Fibroblast of skin of right quadriceps (primary cell): ENCODE measurements at places on chromosomes 11 and 22.

DNA sequence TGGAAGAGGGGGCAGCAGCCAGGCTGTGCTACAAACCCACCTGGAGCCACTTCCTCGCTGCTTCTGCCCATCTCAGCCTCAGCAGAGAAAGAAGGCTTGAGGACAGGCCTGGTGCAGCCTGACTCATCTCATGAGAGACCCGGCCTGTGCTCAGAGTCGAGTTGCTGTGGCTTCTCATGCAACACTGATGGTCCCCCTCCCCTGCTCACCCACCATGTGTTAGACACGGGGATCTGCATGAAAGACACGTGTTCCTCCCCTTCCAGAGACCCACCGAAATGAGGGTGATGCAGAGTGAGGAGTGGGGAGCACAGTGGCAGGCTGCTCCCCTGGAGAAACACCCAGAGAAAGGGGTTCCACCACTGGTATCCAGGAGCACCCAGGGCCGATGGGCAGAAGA, 15.0 kb downstream of the RTN4R start:
- DNase-seq: no peak

GRCh38 chr22:21823740-21824444, 43.6 kb downstream of the MAPK1 start:
- no peak for DNase-seq

DNA sequence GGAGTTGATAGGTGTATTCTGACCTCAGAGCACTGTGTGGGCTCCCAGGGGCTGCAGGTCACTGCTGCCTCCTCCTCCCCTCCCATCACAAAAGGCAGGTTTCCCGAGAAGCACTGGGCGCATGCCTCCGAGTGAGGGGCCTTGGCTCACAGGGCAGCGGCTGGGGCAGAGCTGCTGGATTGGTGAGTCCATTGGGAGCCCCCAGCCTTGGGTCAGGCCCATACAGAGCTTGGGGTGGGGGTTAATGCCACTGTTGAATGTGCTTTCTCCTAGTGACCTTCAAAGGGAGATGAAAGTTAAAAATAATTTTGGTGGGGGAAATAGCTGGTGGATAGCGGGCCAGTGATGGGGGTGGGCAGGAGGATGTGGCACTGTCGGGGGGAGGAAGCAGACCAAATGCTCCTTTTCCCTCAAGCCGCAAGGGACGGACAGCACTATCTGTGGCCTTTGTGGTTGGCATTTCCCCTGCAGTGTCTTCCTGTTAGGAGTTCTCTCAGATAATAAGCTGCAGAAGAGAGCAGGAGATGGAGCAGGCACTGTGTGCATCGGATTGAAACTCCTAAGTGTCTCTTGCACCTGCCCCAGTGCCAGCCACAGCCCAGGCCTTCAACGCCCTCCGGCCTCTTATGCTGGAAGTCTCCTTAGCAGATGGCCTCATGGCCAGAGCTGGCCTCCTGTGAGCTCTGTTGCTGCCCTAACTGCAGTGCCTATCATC, 3.2 kb downstream of the TUBA8 start:
- no peak for DNase-seq

- no peak for DNase-seq
Observed at GRCh38 chr22:22750335-22751042, 106.1 kb downstream of the GGTLC2 start.

- no peak for DNase-seq
Observed at GRCh38 chr11:107224836-107225235, 206.6 kb upstream of the GUCY1A2 start.

- no peak for DNase-seq
Observed at GRCh38 chr11:45470794-45471167, 184.6 kb upstream of the SYT13 start.

- no peak for DNase-seq
Observed at GRCh38 chr11:12026331-12027211, 18.1 kb upstream of the DKK3 start.

- no peak for DNase-seq
Observed at GRCh38 chr22:40250608-40251007, 72.9 kb downstream of the TNRC6B start.

- DNase-seq: peak; percentile 26
Observed at GRCh38 chr22:40635043-40635939, 1.2 kb downstream of the MRTFA start.

GRCh38 chr22:41367680-41368542, 13.8 kb upstream of the TEF start:
- peak; percentile 25 for DNase-seq

- no peak for DNase-seq
Observed at GRCh38 chr11:125073616-125074483, 10.7 kb downstream of the SLC37A2 start.

GRCh38 chr22:17077255-17077654, 7.5 kb upstream of the IL17RA start:
- DNase-seq: peak; percentile 90

DNA sequence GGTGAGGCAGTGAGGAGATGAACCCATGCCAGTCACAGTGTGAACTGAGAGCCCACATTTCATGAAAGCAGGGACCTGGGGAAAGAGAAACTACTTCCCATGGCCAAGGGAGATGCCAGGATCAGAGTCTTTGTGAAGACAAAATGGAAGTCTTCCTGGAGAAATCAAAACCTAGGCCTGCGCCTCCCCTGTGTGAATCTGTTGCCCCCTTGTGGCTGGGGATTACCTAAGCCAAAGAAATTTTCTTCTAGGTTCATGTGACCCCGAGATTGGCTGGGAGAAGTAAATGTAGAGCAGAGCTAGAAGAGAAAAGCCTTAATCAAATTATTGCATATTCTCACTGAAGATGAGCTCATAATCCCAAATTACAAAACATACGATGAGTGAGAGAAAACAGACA, 1075.3 kb downstream of the TBC1D22A start:
- peak; percentile 21 for DNase-seq

GRCh38 chr11:63459586-63459985, 31.4 kb downstream of the PLAAT5 start:
- no peak for DNase-seq

- no peak for DNase-seq
Observed at GRCh38 chr22:41481925-41482318, 13.0 kb downstream of the ACO2 start.

DNA sequence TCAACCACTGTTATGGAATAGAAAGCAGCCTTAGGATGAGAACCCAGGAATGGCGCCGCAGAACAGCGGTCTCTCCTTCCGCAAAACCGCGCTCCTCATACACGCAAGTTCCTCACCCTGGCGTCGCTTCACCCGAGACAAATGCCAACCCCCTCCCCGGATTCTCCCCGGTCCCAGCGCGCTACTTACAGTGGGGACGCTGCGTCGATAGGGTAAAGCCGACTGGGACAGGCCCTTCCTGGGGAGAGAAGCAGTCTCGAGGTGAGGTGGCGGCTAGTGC, 287 bp downstream of the RPS13 start:
- DNase-seq: no peak

- no peak for DNase-seq
Observed at GRCh38 chr11:108226036-108226435, 3.2 kb downstream of the ATM start.

GRCh38 chr11:75148436-75148983, 2.4 kb upstream of the SLCO2B1 start:
- DNase-seq: no peak

- DNase-seq: peak; percentile 43
Observed at GRCh38 chr22:19109198-19110063, 12.8 kb downstream of the DGCR2 start.

GRCh38 chr11:125070699-125071254, 7.7 kb downstream of the SLC37A2 start:
- peak; percentile 23 for DNase-seq

GRCh38 chr11:72958791-72959190, 144.6 kb downstream of the ATG16L2 start:
- DNase-seq: peak; percentile 48

DNA sequence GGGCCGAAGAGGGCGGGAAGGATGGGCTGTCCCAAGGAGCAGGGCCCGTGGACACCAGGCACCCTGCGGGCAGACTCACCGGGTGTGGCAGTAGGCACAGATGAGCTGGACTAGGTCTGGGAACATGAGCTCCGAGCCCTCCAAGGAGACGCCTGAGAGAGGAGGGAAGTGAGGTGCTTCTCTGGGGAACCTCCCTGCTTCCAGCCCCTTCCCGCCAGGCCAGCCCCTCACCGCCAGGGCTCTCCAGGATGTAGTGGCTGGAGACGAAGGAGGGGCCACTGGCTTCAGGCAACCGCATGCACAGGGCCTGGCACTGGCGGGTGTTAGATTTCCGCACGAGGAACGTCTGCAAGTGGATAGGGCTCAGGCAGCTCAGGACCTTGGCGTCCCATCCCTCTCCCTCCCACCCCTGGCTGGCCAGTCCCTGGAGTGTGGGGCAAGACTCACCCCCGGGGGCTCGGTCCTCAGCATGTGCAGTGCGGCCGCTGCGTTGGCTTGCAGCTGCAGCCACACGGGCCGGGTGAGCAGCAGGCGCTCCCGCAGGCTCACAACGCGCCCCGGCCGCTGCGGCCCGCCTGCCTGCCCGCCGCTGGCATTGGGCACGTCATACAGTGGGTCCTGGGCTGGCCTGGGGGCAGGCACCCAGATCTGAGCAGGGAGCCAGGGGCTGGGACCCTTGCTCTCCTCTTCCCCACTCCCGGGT, 552 bp downstream of the RIN1 start:
- peak; percentile 55 for DNase-seq

- DNase-seq: no peak
Observed at GRCh38 chr11:65569164-65569972, 909 bp upstream of the ZNRD2 start.

GRCh38 chr11:11035331-11035730, 177.5 kb upstream of the ZBED5 start:
- no peak for DNase-seq

- no peak for DNase-seq
Observed at GRCh38 chr22:31243339-31244045, 31.4 kb downstream of the LIMK2 start.

DNA sequence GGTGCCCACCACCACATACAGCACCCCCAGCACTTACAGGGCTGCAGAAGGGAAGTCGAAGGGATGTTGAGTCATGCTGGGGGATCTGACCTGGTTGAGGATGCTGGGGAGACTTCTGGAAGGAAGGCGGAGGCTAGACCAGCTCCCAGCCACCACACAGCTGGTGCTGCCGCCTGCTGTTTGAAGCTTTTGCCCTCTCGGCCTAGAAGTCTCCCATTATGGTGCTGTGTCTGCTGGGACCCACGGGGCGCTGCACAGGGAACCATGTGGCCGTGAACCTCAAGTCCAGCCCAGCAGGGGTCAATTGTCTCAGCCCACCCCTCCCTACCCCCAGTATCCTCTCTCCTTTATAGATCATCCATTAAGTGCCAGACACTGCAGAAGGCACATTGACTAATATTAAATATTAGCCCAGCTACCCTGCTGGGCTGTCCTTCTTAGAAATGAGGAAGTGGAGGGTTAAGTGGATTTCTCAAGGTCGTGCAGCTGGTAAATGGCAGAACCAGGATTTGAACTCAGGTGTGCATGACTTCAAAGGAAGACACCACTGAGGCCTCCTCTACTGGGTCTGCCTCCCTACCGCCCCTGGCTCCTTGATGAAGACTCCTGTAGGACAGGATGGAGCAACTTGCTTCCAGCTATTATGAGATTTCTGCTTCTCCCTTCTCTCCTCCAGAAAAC, 49.7 kb downstream of the CYTH4 start:
- DNase-seq: no peak

- peak; percentile 18 for DNase-seq
Observed at GRCh38 chr22:46180370-46181137, 30.2 kb downstream of the PPARA start.

DNA sequence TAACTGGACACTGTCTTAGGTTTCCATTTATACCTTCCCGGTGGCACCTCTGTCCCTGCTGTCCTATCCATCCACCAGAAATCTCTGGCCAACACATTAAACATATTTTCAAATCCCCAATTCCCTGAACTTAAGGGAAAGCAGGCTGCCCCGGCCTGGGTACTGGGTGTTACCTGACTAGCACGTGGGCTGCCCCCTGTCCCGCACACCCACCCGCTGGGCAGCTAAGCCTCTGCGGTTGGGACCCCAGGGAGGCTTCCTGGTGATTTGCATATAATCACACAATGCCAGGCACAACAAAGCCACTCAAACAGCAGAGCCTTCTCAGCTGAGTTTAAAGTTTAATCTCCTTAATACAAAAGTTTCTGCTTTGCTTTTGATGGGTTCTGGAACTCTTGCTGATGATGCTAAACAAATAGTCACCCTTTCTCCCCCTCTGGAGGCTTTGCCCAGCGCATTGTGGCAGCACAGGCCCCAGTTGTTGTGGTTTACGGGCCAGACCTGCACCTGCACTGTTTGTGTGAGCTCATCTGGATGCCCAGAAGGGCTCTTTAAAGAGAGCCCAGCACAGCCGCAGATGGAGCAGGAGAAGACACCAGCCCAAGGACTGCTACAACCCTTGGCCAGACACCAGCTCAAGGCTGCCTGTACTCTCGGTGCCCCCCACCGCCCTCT, 59.9 kb upstream of the POU2AF1 start:
- DNase-seq: no peak

DNA sequence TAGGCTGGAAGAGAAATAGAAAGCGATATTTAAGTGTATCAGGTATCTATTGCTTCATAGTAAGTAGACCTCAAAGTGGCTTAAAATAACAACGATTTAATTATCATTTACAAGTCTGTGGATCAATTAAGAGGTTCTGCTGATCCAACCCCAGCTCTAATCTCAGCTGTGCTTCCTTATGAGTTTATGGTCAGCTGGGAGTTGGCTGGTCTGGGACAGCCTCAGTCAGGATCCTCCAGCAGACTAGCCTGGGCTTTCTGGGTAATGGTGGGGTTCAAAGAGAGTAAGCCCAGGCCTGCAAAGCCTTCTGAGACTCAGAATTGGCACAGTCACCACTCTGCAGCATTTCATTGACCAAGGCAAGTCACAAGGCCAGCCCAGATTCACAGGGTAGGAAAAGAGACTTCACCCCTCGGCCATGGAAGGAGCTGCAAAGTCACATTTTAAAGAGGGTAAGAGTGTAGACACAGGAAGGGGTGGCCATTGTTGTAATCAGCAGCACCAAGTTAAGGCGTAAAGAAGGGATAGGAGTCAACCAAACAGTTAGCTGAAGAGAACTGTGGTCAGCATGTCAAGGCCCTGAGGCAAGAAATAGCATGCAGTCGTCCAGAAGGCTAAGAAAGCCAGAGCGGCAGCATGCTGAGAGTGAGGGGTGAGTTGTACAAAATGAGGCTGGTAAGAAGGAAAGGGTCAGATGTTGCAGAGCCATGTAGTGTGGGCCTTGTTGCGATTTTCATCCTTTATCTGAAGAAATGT, 168.2 kb downstream of the ETS1 start:
- no peak for DNase-seq

DNA sequence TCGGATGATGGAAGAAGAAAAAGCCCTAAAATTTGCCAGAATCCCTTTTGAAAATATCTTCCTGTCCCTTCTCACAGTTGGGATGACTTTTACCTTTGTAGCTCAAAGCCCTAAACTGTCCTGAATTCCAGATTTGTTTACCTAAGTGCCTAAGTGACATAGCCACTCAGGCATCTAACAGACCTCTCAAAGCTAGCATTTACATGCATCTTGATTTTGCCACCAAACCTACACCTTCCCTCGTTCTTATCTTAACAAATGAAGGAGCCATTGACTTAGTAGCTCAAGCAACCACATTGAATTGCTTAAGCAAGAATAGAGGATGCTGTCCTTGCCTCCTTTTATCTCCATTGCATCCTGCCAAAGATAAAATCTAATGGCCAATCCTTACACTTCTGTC, 198.4 kb upstream of the NTM start:
- DNase-seq: no peak
